ENCODE measurements at places on chromosomes 6 and 20.
A peak's percentile ranks its signal among the peaks of the same experiment; 100 is the strongest.

GRCh38 chr20:16760431-16761304 lies 12.5 kb downstream of the OTOR start:
- no peak for DNase-seq

- DNase-seq, result peak; percentile 3
These were observed 15.9 kb downstream of the GPR31 start for GRCh38 chr6:167141667-167142432.

GRCh38 chr20:51404297-51405060 lies 138.0 kb downstream of the NFATC2 start:
- DNase-seq, result no peak

GRCh38 chr6:83247471-83247870 lies 54.3 kb downstream of the RWDD2A start:
- DNase-seq, result no peak

DNA sequence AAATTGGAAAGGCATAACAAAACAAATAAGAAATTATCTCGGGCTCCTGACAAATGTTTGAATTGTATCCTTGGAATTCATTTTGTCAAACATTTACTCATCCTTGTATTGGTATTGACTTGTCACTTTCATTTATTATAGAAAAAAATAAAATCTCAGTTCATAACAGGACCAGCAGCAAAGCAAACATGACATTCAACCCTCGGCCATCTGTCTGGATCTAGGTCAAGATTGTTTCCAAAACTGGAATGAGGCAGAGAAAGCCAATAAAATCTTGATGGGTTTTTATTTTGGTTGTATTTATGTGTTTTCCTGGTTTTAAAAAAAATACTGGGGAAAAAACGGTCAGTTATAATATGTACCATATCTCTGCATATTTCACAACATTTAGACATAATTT lies 42.9 kb upstream of the FABP7 start:
- DNase-seq, result peak; percentile 10

- no peak for DNase-seq
These were observed 397.7 kb downstream of the PTPRT start for GRCh38 chr20:42792052-42792451.

DNA sequence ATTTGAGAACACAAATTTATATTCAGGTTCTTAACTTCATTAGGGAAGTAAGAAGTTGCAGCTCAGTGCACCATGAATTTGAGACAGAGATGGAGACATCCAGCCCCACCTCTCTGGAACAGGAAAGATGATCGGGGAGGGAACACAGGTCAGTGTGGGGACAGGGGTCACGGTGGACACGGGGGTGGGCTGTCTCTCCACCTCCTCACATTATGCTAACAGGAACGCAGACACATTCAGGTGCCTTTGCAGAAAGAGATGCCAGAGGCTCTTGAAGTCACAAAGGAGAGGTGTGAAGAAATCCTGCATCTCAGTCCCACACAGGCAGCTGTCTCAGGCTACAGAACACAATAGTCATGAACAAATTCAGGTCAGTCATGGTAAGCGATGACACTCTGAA lies 3.1 kb downstream of the HLA-C start:
- no peak for DNase-seq

- DNase-seq, result no peak
These were observed 56.6 kb downstream of the MTHFD1L start for GRCh38 chr6:150922137-150922536.

GRCh38 chr20:49603209-49603627 lies 35.3 kb upstream of the PTGIS start:
- DNase-seq, result no peak

GRCh38 chr6:32047855-32048766 lies 9.9 kb downstream of the CYP21A2 start:
- peak; percentile 50 for DNase-seq

DNA sequence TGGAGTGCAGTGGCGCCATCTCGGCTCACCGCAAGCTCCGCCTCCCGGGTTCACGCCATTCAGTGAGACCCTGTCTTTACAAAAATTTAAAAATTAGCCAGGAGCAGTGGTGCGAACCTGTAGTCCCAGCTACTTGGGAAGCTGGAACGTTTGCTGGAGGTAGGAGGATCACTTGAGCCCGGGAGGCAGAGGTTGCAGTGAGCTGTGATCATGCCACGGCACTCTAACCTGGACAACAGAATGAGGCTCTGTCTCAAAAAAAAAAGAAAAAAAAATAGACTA lies 5.7 kb upstream of the PARD6B start:
- DNase-seq, result no peak

DNA sequence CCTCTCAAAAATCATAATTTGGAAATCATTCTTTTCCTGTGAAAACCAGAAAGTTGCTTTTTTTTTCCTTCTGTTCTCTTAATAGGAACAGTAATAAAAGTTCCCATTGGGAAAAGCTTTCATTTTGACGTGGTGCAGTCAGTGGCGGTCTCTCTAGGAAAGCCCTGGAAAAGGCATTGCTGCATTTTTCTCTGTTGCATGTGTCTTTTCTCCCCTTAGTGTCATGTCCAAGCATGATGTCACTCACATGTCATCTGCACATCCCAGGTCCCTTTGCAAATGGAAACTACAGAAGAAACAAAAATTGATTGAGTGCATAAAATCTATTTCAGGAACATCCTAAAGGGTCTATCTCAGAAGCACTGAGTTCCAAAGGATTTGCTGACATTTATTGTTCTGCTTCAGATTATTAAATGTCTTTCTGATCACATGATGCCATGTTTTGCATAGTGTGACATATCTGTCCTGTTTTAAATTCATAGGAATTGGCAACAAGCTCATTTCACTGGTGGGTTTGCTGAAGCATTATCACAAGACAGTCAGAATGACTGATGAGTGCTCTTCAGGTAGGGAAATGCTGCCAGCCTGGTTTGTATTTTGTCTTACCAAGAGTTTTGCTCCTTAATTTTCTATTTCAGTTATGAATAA lies 208.7 kb downstream of the SOX4 start:
- no peak for DNase-seq

- no peak for DNase-seq
These were observed 96.0 kb downstream of the RIMS1 start for GRCh38 chr6:71982389-71982788.

GRCh38 chr6:80233958-80234357 lies 127.5 kb downstream of the BCKDHB start:
- DNase-seq, result no peak

DNA sequence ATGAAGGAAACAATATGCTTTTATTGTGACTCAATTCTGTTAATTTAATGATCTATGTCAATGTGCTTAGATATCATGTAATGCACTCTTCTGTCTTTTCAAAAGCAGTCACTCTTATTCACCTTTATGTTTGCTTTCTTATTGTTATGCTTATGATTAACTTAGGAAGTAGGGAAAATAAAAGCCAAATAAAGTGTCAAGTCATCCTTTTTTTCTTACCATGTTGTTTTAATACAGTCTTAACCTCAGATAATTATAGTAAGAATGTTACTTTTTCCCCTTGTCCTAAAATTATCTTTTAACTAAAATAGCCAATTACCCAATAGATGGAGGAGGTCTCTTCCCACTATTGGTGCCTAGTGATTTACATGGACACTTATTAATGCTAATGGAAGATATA lies 72.6 kb downstream of the TFAP2B start:
- no peak for DNase-seq

DNA sequence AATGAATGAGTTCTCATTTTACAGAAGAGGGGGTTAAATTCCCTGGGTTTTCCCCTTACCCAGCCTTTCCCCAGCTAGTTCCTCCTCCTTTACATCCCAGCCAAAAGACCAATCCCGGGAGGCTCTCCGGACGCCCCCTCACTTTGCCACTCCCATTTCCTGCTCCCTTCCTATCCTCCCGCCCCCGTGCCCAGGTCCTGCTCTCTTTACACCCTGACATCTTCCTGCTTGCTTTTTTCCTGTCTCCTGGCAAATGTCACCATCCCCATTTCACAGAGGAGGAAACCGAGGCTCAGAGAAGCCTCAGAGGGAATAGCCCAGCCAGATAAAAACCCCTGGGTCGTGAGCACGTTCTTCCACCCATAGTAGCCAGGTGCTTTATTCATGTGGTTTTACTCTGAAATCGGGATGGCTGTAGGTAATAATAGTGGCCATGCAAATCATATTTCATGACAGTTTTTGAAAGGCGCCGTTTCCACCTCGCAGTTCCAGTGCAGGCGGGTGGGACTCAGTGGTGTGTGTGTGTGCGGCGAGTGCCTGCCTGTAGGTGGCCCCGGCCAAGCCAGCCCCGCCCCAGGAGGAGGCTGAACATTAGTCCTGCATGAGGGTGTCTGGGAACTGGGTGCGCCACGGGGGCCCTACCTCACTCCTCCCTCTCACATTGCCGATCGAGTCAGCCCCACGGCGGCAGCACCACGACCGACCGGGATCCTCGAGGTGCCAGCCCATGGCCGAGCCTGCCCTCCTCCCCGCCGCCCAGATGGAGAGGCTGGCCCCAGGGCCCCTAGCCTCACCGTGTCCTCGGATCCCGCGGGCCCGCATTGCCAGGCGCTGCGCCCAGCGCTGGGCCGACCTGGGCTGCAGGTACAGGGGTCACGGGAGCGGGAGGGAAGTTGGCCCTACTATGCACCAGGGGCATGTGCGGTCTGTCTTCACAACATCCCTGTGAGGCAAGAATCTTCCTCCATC lies at the start of gene ARHGAP40:
ARHGAP40 (plus strand) TSS at position 594 of the 969 bp plus-strand sequence.
- DNase-seq, result no peak

GRCh38 chr6:149079911-149080491 lies 237.5 kb upstream of the TAB2 start:
- no peak for DNase-seq

- peak; percentile 41 for DNase-seq
These were observed 34.6 kb downstream of the GCNT2 start for GRCh38 chr6:10555625-10556309.

- no peak for DNase-seq
These were observed 712.8 kb downstream of the CD109 start for GRCh38 chr6:74408844-74409243.

DNA sequence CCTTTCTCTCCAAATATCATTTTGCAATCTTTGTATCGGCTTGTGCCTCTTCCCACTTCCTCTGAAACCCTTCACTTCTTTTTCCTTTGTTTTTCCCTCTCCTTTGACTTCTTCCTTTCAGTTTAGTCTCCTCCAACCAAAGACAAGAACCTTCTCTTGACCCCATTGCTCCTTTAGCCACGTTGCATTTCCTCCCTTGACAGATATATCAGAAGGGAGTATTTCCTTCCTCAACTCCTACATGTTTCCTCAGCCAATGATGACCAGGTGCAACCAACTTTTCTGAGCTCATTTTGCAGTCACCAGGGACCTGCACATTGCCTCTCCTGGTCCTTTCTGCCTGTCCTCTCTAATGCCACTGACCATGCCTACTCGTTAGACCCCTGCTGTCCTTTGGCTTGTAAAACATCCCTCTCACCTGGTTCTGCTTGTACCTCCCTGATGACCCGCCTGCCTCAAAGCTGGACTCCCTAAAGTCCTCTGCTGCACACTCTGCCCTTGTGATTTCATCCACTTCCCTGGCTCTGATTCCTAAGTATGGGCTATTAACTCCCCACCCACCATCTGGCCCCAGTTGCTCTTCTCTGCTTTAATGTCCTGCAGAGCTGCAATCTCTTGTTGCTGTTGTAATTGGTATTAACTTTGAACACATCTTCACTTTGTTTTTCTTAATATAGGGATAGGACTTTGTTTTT lies 27.4 kb downstream of the SLC22A16 start:
- DNase-seq, result no peak

DNA sequence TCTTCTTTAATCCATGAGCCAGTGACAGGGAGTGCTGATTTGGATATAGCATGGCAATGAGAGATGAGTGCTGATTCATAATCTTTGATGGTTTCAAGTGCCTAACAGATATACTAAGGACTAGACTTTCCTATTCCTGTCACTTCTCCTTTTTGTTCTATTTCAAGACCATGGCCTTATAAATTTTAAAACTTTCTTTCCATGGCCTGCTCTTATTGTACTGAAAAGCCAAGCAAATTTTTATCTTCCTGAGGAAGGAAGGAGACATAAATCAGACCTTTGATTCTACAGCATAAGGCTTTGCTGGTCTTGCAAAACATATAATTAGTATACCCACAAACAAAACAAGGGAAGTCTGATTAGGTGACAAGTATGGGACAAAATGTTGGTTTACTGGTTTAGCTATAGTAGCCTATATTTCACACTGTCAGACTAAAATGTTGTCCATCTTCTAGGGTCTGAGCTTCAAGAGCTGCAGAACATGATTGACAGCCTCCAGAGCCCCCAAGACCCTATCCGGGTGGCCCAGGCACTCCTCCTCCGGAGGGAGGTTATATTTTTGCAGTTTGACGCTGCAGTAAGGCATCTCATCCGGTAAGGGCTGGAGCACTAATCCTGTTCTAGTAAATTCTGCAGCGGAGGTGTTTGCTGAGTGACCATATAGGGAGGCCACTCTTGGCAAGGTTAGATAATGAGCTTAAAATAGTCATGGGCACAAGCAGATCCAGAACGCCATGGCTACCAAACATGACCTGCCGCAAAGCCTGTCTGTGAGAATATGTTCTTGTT lies 82.3 kb downstream of the CD164 start:
- no peak for DNase-seq

- no peak for DNase-seq
These were observed 46.0 kb downstream of the HUS1B start for GRCh38 chr6:610882-611281.

DNA sequence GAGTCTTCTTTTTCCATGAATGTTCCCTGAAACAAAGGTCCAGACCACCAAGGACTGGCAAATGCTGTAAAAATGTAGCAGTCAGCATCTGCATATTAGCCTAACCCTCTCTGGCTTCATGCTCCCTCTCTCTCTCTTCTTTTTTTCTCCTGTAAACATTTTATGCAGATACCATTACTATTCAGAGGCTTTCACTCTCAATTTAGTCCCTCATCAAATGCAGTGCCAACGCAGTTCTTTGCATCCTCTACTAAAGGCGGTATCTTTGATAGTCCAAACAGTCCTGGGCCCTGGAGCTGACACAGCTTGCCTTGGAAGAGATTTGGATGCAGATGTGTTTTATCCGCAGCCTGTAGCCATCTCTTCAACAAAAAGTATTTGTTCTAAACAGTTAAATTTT lies 167.1 kb upstream of the MMS22L start:
- DNase-seq, result no peak

- no peak for DNase-seq
These were observed 18.6 kb downstream of the FAM83B start for GRCh38 chr6:54865091-54865631.

DNA sequence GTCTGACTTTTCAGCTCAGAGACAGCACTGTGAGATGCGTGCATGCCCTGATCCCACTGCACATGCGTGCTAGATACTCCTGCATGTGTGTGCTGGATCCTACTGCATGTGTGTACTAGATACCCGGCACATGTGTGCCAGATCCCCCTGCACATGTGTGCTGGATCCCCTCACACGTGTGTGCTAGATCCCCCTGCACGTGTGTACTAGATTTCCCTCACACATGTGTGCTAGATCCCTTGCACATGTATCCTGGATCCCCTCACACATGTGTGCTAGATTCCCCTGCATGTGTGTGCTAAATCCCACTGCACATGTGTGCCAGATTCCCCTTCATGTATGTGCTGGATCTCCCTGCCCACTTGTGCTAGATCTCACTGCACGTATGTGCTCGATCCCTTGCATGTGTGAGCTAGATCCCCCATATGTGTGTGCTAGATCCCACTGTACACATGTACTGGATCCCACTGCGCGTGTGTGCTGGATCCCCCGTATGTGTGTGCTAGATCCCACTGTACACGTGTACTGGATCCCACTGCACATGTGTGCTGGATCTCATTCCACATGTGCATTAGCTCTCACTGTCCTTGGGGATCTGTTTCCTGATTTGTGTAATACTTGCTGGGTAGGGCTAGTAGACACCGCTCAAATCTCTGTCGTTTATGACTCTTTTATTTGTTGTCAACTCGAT lies 214.6 kb downstream of the SMOC2 start:
- no peak for DNase-seq
